ENCODE measurements at places on chromosomes 5 and 9. TPM values are rescaled to one million over a fixed set of nuclear protein-coding genes. Genes with fewer than 3 reads are reported as not detected.

CCDC112 gene
- total RNA-seq: 22.3 TPM

GABRA1 gene
- not detected for total RNA-seq

ARSB gene
- total RNA-seq: 11.9 TPM

BRIX1 gene
- 6.4 TPM for total RNA-seq

PAEP gene
- total RNA-seq: not detected

ARID3C gene
- total RNA-seq: 0.82 TPM

GPRIN1 gene
- 1.4 TPM for total RNA-seq

CPEB4 gene
- 24.1 TPM for total RNA-seq

PCDHA1 gene
- total RNA-seq: not detected

PCDHGA9 gene
- 17.1 TPM for total RNA-seq

INVS gene
- total RNA-seq: 15.1 TPM

DNA sequence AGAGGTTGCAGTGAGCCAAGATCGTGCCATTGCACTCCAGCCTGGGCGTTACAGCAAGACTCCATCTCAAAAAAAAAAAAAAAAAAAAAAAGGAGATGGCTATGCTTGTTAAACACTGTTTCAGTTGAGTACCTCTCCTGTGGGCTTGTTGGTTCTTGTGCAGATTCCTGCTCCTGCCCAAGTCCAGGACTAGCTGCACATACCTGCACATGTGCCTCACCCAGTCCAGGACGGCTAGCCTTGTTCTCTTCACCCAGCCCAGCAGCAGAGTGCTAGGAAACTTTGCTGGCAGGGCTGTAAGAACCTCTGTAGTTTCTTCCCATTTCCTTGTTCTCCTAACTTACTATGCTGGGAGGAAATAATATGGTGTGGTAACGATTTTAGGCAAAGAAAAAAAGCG, 234.1 kb upstream of the DMRT1 start:
- no peak for DNase-seq

DNA sequence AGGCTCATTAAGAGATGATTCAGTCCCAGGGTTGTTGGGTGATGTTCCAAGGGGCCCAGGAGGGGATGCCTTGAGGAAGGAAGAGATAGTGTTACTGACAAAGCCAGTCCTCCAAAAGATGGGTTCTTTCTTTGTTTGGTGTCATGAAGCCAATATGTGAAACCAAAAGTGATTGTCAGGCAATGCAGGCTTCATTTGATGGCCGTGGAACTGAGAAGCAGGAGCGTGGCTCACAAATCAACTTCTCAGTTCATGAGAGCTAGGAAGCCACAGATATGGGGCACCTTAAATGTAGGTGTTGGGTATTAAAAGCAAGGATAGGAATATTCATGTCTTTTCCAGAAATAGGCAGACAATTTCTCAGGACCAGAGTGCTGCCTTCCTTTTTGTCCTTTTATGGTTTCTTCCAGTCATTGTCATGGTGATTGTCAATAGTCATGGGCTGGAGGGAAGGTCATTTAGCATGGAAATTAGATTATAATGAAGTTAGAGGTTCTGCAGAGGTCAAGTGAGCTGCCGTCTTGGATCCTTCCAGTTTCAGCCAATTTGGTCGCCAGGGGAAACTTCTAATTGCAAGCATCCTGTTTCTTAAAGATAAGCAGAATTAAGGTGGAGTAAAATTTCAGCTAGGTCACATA, 393.0 kb downstream of the NTRK2 start:
- DNase-seq: no peak

DNA sequence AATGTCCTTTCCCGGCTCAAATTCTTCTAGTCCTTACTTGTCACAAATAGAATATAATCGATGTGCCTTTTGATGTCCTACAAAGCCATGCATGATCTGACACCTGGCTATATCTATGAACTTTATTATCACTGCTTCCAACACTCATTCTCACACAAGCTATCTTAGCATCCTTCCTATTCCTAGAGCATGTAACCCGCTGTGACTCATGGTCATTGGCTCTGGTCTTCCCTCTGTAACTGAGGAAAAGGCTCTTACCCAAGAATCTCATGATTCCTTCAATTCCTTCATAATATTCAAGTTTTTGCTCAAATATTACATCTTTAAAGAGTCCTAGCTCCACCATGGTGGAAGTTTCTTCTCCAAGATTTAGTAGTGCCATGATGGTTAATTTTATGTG, 480.0 kb upstream of the PAPPA start:
- no peak for DNase-seq

- DNase-seq: no peak
These were observed 193.2 kb upstream of the KIF2A start for GRCh38 chr5:62112689-62113228.

DNA sequence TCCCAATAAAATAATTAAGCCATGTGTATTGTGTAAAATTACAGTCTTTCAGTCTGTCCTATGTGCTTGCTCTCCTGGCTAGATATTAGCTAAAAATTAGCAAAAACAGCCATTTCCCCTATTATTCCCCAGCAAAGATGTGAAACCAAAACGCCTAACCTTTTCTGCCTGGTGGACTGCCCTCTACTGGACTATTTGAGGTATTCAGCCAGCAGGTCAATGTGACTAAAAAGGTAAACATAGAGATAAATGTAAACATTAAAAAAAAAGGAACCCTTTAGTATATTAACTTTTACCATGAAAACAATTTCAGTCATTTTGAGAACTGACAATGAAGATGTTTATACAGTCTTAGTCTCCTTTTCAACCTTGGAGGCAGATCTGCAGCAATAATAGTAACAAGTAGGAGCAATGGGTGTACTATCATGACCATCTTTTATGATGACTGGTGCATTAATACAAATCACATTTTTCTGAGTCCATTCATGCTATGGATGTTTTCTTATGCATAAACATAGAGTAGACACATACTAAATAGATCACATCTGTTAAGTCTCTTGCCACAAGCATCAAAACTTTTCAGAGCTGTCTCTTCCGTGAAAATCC, 10.1 kb downstream of the ATG12 start:
- DNase-seq: no peak

GRCh38 chr5:136620621-136621020, 255.3 kb upstream of the TRPC7 start:
- no peak for DNase-seq

DNA sequence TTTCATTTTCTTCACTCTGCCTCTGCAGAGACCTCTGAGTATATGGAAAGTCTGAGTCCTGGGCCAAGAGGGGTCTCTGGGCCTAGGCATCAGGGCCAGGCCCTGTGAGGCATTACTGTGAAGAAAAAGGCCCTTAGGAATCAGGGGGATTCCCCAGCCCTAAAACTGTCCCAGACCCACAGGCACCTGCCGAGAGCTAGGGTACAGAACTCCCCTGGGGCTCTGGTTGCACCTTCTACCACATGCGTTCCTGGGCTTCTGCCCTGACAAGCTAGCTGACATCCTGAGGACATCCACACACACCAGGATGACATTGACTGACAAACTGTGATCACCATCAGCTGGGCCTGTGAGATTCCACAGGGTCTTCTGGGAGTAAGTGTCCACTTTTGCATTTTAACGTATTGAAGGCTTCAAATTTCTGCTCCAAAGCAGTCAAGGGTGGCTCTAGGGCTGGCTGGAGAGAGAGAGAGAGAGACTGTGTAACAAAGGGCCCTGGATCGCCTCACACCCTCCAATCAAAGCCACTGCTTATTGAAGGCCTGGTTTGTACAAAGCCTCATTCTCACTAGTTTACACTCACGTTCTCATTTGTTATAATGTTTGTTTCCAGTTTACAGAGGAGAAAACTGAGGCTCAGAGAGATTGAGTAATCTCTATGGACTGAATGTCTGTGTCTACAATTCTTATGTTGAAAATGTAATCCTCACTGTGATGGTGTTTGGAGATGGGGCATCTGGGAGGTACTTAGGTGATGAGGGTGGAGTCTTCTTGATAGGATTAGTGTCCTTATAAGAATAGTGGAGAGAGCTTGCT, 45.1 kb downstream of the TGFBI start:
- no peak for DNase-seq

- DNase-seq: no peak
These were observed 520.3 kb downstream of the DTWD2 start for GRCh38 chr5:118468085-118468484.

GRCh38 chr9:127388856-127389238, 8.1 kb upstream of the SLC2A8 start:
- DNase-seq: no peak

DNA sequence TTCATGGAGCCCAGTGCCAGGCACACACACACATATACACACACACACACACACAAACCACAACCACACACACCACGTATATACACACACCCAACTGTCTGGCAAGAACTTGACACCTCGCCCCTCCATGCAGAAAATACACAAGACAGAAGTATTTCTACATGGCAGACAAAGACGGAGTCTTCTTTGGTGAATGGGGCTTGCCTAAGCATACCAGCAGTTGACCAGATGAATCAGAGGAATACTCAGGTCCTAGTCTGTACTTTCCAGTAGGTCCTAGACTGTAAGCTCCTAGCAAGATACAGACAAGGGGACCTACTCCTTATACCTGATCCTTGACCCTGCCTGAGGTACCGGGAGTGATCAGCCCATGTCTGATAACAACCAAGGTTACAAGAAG, 60.1 kb downstream of the SIL1 start:
- DNase-seq: no peak

GRCh38 chr9:109604131-109604530, 106.0 kb upstream of the PTPN3 start:
- DNase-seq: no peak

GRCh38 chr5:83683836-83684235, 36.8 kb downstream of the HAPLN1 start:
- no peak for DNase-seq

- DNase-seq: no peak
These were observed 14.3 kb upstream of the LHX3 start for GRCh38 chr9:136219276-136219675.

- DNase-seq: peak; percentile 99
These were observed at the start of gene CPEB4 for GRCh38 chr5:173887610-173888472. CPEB4 (plus strand) TSS chr5:173888349; CDS start chr5:173889734, 1,385 bp downstream.

DNA sequence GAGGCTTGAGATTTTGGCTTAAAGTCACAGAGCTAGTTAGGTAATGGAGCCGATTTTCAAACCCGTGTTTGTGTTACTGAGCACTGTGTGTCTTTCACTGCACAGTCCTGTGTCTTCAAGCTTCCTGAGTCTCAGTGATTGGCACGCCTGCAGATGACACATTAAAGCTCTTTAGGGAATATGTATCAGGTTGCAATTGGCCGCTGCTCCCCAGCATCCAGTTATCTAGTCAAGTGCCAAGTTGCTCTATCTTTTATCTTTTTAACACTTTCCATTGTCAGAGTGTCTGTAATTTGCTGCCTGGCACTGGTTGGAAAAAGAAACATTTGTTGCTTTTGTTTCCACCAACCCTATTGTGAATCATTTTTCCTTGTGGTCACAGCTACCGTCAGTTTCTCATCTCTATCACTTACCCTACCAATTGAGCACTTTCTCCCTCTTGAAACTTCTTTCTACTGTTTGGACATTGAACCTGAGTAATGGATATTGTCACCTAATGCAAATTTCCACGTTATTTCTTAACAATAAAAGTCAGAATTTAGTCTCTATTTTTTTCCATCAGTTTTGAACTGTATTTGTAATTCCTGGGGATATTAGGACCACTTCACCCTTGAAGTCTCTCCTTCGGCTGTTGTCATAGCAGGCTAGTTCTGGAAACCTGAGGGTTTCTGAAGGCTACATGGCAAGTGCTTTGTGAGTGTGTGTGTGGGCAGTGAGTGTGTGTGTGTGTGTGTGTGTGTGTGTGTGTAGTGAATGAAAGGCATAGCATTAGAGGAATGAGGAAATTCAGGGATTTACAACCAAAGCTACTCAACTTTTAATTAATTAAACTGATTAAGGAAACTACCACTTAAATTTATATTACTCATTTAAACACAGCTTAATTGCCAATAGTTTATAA, 274.3 kb downstream of the ISL1 start:
- no peak for DNase-seq

- no peak for DNase-seq
These were observed 1606.2 kb upstream of the NUDT12 start for GRCh38 chr5:105168806-105169205.

- DNase-seq: no peak
These were observed 41.5 kb downstream of the POC5 start for GRCh38 chr5:75675783-75676182.

DNA sequence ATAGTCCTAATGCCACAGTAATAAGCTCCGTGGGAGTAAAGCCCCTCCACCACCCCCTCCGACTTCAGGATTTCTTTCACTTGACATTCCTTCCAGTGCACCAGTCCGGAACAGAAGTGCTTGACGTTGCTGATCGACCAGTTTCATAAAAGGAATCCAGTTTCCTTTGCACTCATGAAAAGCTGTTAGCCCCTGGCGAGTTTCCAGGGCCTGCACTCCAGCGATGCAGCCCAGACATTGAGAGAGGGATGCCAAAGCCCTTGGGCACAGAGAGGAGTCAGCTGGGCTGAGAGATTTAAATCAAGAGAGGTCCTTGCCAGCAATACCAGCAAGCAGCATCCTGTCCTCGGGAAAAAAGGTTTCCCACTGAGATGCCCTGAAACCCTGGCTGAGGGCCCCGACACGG, 170.1 kb downstream of the GABBR2 start:
- DNase-seq: no peak

- no peak for DNase-seq
These were observed 75.2 kb upstream of the CTSL start for GRCh38 chr9:87650611-87651295.

DNA sequence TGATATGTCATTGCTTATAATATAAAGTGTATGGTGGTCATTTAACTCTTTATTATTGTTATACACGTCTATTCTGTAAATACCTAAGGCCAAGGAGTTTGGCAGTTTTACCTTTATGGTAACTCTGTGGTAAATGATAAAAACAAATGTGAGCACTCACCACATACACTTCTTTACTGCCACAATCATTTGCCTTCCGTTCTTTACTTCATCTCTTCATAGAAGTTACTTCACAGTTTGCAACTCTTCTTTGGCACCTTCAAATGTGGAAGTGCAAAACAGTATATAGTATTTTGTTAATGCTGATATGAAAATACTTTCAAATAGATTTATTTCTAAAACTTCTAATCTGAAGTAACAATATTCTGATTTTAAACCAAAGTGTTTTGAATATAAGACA, 4.4 kb upstream of the MEF2C start:
- no peak for DNase-seq

- DNase-seq: no peak
These were observed 207.0 kb upstream of the SLC30A5 start for GRCh38 chr5:68886814-68887213.

- no peak for DNase-seq
These were observed 77.9 kb upstream of the VPS13A start for GRCh38 chr9:77099388-77099787.

DNA sequence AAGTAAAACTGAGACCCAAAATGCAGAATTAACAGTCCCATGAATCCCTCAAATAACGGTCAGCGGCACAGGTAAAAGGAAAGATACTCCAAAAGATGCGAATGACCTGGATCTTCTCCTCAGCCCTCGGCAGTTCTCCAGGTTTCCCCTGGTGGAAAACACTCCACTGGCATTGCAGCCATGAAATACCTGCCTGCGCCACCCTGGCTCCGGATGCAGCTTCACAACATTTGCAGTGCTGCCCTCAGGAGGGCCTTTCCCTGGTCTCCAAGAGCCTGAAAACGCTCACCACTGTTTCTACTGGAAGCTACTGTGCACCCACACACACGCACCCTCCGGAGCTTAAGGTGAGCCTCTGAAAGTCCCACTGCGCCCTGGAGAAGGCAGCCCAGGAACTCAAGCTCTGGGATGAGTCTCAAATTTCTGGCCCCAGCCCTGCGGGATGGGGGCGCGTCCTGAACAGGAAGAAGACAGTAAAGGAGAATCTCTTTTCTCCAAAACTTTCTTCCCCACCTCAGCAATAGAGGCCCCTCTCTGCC, 612 bp downstream of the UGT3A2 start:
- DNase-seq: no peak

Data from uterus (tissue), 4 donors.